ENCODE measurements at places on chromosomes 2 and 18. TPM values are rescaled to one million over a fixed set of nuclear protein-coding genes. Genes with fewer than 3 reads are reported as not detected.
A peak's percentile ranks its signal among the peaks of the same experiment; 100 is the strongest.

DNA sequence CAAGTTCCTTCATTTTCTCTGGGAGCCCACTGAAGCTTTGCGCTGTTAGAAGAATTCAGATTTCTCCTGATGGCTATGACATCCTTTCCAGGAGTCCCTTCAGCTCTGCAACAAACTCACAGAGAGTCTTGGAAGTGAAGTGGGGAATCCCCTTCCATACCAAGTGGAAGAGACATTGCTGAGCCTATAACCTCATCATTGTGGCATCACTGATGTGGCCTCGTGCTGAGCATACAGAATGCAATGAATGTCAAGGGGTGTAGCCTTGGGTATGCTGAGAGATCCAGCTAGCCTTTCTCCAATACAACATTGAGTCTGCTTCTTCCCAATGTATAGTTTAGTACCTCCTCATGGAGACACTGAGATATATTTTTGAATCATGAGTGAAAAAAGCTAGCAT is 311.1 kb upstream of the RAB12 start:
- no peak overlapping the region for H3K4me3 ChIP-seq
- no peak overlapping the region for H3K27ac ChIP-seq
- H3K27me3 ChIP-seq: no peaks in the 10 kb centered on the region
- no peak for DNase-seq

The UGT1A5 gene
- total RNA-seq: not detected

The CERKL gene
- 23.1 TPM for total RNA-seq

The FBXO36 gene
- total RNA-seq: 4.9 TPM

The KIF5C gene
- total RNA-seq: 0.44 TPM

The ERBB4 gene
- 6.3 TPM for total RNA-seq

GRCh38 chr2:216508229-216508628 is 9.6 kb downstream of the RPL37A start:
- H3K4me3 ChIP-seq: no peak overlapping the region
- no peak for DNase-seq
- no peaks in the 10 kb centered on the region for H3K27me3 ChIP-seq
- no peak overlapping the region for H3K27ac ChIP-seq
- peaks cover 10% of the 10 kb centered on the region for H3K36me3 ChIP-seq

GRCh38 chr18:48729404-48729803 is 190.6 kb downstream of the CTIF start:
- no peak for DNase-seq
- peaks cover 13% of the 10 kb centered on the region for H3K4me1 ChIP-seq
- no peaks in the 10 kb centered on the region for H3K36me3 ChIP-seq
- H3K4me3 ChIP-seq: no peak overlapping the region
- no peak overlapping the region for H3K27ac ChIP-seq

DNA sequence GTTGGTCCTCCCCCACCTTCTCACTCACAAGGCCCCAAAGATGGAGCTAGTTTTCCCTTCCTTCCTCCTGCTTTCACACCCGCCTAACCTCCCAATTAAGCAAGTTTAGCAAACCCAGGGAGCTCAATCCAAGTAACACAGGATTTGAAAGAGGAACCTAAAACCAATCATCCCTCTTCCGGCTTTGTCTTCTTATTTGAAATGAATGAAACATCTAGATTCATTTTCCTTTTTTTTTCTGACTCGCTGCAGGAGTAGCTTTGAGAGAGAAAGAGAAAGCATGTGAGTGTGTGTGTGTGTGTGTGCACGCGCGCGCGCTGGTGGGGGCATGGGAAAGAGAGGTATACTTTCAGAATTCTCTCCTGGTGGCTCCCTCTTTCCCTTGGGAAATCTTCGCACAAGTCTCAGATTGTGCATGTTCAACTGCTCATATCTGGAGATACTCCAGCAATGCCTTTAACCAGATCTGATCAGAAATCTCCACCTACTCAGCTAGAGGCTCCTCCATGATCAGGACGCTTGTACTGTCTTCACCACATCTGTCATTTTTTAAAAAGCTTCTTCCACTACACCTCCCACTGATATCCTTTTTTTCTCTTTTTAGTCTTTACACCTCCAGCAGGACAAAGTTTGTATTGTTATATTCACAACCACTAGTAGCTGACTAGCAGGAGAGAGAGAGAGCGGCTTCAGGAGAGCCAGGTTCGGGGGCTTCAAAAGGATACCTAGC is 1.7 kb downstream of the SLC8A1 start:
- H3K4me3 ChIP-seq: no peak overlapping the region
- DNase-seq: peak; percentile 79
- H3K27me3 ChIP-seq: no peaks in the 10 kb centered on the region
- peaks cover 7% of the 10 kb centered on the region for H3K4me1 ChIP-seq
- H3K36me3 ChIP-seq: no peaks in the 10 kb centered on the region
- H3K27ac ChIP-seq: peak overlapping the region; percentile 82

GRCh38 chr2:72096181-72096580 is 51.5 kb downstream of the CYP26B1 start:
- no peaks in the 10 kb centered on the region for H3K4me1 ChIP-seq
- no peak overlapping the region for H3K4me3 ChIP-seq
- no peak overlapping the region for H3K27ac ChIP-seq
- no peaks in the 10 kb centered on the region for H3K36me3 ChIP-seq
- no peaks in the 10 kb centered on the region for H3K27me3 ChIP-seq

The RSAD2 gene
- total RNA-seq: 11.3 TPM

The ARHGAP25 gene
- 34.6 TPM for total RNA-seq

The CFC1 gene
- not detected for total RNA-seq

DNA sequence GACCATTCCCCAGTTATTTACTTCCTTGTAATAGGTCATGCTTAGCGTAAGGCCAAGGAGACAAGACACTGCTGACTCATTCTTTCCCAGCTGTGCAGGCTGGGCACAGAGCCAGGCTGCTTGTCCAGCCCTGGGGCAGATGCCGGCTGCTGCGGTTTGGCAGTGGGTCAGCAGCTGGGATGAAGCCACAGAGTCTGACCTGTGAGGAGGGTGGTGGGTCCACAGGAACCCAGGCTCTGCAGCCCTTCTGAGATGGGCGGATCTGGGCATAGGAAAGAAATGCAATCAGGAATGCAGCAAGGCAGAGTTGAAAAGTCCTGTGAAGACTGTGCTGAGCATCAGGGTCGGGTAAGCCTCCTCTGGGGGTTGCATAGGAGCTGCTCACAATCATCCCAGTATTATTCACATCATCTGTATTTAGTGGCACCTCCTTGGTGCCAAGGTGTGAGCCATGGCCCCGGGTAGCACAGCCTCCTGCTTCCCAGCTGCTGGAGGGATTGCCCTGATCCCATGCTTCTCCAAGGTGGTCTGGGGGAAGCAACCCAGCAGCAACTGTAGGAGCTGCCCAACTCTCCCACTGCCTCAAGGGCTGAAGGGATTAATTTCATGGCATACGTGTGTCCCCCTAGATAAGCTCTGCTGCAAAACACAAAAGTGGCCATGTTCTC is 139.0 kb downstream of the DDX1 start:
- H3K4me3 ChIP-seq: no peak overlapping the region
- peak; percentile 88 for DNase-seq
- H3K27ac ChIP-seq: no peak overlapping the region
- no peaks in the 10 kb centered on the region for H3K36me3 ChIP-seq

- H3K4me1 ChIP-seq: peaks cover 71% of the 10 kb centered on the region
- no peak overlapping the region for H3K4me3 ChIP-seq
- DNase-seq: no peak
- peak overlapping the region; percentile 72 for H3K27ac ChIP-seq
- no peaks in the 10 kb centered on the region for H3K27me3 ChIP-seq
These were observed 125.8 kb downstream of the TANC1 start for GRCh38 chr2:159094173-159094737.

All from upper lobe of left lung (tissue), 6 donors.